ENCODE measurements at places on chromosomes 5 and 9. TPM values are rescaled to one million over a fixed set of nuclear protein-coding genes. Genes with fewer than 3 reads are reported as not detected.

Gene NDUFB6
- 75.7 TPM for polyA plus RNA-seq

Gene ST6GALNAC6
- 58.5 TPM for polyA plus RNA-seq

Gene MYO10
- polyA plus RNA-seq = 19.9 TPM

Gene ZNF608
- 27.6 TPM for polyA plus RNA-seq

Gene CAMLG
- 54.9 TPM for polyA plus RNA-seq

Gene SLC34A3
- 0.50 TPM for polyA plus RNA-seq

Gene GM2A
- 30.5 TPM for polyA plus RNA-seq

Gene PCDHB4
- polyA plus RNA-seq = 3.5 TPM

Gene ANKRD34B
- 0.49 TPM for polyA plus RNA-seq

Gene MCTP1
- polyA plus RNA-seq = 9.9 TPM

Gene PWWP2A
- polyA plus RNA-seq = 11.7 TPM
